ENCODE measurements at places on chromosomes 3 and 15.

GRCh38 chr3:14774431-14774830 is 44.3 kb upstream of the FGD5 start:
- DNase-seq, result no peak

DNA sequence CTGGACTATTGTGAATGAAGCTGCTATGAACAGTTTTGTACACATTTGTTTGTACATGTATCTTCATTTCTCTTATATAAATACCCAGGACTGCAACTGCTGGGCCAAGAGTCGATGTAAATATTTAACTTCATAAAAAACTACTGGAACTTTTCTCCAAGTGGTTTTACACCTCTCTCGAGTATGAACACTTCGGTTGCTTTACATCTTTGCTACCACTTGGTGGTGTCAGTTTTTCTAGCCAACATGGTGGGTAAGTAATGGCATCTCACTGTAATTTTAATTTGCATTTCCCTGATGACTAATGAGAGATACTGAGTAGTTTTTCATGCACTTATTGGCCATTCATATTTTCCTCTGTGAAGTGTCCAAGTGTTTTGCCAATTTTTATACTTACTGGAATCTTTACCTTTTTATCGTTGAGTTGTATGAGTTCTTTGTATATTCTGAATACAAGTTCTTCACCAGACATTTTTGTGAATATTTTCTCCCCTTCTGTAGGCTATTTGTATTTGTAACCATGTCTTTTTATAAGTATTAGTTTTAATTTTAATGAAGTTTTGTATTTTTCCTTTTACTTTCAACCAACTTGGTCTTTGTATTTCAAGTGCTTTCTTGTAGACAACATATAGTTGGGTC is 44.4 kb downstream of the PCOLCE2 start:
- no peak for DNase-seq

DNA sequence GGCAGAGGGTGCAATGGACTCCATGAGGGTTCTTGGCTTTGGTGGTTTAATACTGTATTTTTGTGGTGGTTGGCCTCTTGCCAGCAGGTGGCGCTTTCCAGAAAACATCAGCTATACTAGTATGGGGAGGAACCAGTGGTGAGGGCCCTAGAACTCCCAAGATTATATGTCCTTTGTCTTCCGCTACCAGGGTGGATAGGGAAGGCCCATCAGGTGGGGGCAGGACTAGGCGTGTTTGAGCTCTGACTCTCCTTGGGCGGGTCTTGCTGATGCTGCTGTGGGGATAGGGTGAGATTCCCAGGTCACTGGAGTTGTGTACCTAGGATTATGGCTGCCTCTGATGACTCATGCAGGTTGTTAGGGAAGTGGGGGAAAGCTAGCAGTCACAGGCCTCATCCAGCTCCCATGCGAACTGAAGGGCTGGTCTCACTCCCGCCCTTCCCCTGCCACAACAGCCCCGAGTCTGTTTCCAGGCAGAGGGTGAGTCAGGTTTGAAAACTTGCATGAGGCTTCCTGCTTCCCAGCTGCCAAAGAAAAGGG is 357.7 kb downstream of the OTOL1 start:
- DNase-seq, result no peak

DNA sequence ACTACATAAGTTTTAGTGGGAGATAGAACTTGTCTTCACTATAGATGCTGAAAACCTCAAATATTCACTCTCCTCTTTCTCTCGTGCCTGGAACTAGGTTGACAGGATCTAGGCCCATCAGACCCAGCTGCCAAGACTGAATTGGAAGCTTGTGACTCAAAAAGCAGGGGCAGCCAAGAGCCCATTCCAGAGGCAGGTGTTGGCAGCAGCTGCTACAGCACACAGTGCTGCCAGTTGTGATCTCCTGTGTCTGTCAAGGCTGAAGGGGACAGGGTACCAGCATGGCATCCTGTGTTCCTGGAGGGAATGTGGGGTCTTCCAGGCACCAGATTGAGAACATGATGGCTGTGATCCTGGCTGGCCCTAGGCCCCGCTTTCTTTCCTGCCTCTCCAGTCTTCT is 92.5 kb upstream of the MB21D2 start:
- DNase-seq, result no peak

DNA sequence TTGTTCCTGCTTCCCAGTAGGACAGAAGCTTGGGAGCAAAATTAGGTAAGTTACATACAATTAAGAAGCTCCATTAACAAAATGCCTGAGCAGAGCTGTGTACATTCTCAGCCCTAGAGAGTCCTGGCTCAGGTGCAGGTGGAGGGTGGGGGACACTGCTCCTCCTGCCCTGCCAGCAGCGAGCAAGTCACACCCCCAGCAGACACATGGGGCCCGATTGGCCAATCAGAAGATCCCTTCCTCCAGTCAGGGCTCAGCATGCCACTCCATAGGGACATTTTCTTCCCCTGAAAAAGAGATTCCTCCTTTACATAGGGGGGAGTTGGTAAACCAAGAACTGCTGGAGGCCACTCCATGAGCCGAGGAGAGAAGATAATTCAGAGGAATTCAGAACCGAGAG is 62.1 kb downstream of the PLXNA1 start:
- no peak for DNase-seq

DNA sequence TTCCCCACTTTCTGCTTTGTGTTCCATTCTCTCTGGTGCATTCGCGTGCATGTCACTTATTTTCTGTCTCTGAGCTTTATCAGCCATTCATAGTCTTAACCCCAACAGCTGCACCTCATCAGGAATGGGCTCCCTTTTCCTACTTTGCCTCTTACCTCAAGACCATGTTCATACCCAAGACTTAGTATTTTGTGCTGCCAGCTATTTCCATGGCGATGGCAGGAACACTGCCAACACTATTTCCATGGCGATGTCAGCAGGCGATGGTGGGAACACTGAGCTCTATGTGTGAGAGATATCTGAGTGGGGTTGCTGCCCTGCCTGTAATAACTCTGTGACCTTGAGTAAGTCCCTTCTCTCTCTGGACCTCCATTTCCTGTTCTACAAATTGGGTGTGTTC is 5.5 kb downstream of the ZNF35 start:
- DNase-seq, result no peak
